Gastrocnemius medialis (tissue), 4 donors: ENCODE measurements at places on chromosomes 5 and 9. TPM values are rescaled to one million over a fixed set of nuclear protein-coding genes. Genes with fewer than 3 reads are reported as not detected.

Gene COL15A1
- total RNA-seq: 7.8 TPM

Gene CCNI2
- not detected for total RNA-seq

Gene TLX3
- total RNA-seq: not detected

Gene FOXI1
- not detected for total RNA-seq

Gene WDR38
- total RNA-seq: not detected

Gene TBC1D2
- total RNA-seq: 2.4 TPM

Gene IL17B
- total RNA-seq: 1.2 TPM

Gene LHX3
- total RNA-seq: not detected

Gene CDC20B
- not detected for total RNA-seq

Gene PDE6A
- not detected for total RNA-seq

Gene EQTN
- 1.0 TPM for total RNA-seq

Gene FREM1
- 3.3 TPM for total RNA-seq

Gene CCL21
- total RNA-seq: 1.9 TPM

GRCh38 chr5:55934115-55934613 lies 60.6 kb downstream of the IL6ST start:
- DNase-seq: no peak

DNA sequence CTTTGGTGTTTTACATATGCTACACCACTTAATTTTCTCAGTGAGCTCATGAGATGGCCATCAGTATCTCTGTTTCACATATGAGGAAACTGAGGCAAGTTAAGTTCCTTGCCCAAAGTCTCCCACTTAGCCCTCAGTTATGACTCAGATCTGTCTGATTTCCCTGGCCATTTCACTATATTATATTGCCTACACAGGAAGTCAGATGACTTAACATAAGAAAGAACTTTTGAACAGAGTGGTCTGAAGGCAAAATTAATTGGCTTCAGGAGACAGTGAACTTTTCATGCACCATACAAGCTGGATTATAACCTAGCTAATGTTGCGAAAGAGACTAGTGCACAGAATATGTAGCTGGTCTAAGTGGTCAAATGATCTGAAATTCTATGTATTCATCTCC lies 221.6 kb downstream of the NFIB start:
- DNase-seq: no peak

DNA sequence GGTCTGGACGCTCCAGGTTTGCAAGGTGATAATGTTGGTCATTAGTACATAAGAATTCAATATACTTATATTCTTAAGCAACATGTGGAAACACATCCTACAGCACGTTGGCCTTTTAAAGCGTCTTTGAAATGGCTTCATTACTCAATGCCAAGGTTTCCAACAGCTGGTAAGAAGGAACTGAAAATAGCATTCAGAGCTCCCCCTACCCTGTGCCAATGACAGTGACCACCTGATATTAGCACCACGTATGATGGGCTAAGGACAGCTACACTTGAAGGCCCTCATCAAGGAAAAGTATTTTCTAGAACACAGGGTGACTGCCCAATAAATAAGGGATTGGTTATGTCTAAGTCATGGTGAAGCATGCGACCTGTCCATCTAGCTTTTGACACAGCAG lies 9.9 kb downstream of the ZNF622 start:
- DNase-seq: no peak

GRCh38 chr5:13027874-13028273 lies 916.6 kb downstream of the DNAH5 start:
- no peak for DNase-seq

- DNase-seq: no peak
Observed at GRCh38 chr5:30279237-30279636, 914.2 kb upstream of the CDH6 start.

GRCh38 chr5:108729242-108729615 lies 18.5 kb upstream of the FER start:
- DNase-seq: no peak

DNA sequence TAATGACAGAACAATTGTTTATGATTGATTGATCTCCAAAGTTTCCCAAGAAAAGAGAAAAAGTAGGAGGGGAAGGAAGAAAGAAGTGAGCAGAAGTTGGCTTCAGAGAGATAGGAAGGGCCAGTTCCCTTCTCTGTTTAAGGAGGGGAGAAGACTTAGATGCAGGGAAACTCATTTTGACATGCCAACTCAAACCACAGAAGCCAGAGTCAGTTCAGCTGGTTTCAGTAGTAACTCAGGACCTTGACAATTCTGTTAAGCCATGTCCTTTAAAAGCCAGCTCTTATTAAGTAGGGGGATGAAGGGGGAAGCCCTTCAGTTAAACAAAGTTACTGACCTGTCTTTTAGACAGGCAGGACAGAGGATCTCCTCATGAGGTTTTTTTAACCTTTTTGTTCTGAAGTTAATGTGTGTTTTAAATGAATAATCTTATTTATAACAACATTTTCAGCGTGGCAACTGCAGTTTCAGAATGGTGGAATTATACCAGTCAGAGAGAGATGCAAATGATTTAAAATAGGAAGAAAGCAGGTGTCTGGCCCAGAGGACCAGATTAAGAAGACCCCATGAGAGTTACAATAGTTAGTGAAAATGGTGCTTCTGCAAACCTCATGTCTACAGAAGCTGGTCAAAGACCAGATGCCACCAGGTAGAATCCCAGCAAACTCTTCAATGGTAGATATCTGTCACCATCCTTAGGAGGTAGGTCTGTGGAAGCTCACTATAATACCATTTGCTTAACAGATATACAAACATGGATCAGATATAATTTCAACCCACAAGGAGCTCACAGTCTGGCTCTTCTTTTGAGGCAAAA lies 29.3 kb upstream of the ABL1 start:
- DNase-seq: no peak

GRCh38 chr9:104987743-104988142 lies 59.8 kb upstream of the ABCA1 start:
- no peak for DNase-seq

DNA sequence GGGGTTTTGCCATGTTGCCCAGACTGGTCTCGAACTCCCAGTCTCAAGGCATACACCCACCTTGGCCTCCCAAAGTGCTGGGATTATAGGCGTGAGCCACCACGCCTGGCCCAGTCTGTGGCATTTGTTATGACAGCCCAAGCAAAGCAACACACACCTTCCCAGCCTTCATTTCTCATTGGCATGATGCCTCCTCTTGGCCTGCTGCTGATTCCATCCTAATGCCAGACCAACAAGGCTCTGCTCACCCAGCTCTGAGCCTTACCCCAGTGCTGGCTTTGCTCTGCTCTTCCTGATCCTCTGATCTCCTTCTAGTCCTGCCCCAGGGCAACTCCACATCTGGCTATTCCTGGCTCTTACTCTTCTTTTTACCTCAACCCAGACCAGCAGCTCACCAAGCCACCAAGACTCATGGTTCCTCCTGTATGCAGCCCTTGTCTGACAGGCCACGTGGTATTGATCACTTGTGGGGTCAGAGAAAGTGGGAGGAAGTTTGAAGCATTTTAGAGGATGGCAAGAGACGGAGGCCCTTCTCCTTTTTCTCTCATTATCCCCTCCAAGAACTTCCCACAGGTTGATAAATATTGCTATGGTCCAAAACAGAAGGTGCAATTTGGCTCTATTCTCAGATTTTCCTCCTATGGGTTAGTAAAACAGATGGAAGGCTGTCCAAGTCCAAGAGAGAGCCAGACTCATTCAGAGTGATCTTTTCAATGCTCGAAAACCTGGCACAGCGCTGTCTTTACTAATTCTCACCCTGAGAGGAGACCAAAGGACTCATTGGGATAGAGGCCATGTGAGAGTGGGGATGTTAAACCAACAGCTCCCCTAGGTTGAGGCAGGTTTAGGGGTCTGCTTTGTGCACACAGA lies 958 bp downstream of the CD180 start:
- no peak for DNase-seq

DNA sequence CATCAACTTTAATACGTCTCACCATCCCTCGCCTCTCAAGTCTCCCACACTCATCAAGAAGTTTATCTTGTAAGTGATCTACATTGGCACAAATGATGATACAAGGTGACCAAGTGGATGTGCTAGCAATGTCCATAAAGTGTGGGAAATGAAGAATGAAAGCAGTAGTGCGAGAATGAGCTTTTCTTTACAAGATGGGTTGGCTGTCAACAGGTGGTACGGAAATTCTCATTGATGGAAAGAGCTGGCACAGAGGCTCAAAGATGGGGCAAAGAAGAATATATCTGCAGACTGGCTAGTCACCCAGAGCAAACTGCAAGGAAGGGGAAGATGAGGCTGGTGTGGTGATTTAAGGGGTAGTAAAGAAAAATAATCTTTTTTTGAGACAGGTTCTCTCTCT lies 640.8 kb downstream of the MAT2B start:
- DNase-seq: no peak

- no peak for DNase-seq
Observed at GRCh38 chr9:137436761-137437600, 4.2 kb downstream of the ENTPD8 start.

- no peak for DNase-seq
Observed at GRCh38 chr9:87139099-87139730, 191.9 kb upstream of the GAS1 start.

DNA sequence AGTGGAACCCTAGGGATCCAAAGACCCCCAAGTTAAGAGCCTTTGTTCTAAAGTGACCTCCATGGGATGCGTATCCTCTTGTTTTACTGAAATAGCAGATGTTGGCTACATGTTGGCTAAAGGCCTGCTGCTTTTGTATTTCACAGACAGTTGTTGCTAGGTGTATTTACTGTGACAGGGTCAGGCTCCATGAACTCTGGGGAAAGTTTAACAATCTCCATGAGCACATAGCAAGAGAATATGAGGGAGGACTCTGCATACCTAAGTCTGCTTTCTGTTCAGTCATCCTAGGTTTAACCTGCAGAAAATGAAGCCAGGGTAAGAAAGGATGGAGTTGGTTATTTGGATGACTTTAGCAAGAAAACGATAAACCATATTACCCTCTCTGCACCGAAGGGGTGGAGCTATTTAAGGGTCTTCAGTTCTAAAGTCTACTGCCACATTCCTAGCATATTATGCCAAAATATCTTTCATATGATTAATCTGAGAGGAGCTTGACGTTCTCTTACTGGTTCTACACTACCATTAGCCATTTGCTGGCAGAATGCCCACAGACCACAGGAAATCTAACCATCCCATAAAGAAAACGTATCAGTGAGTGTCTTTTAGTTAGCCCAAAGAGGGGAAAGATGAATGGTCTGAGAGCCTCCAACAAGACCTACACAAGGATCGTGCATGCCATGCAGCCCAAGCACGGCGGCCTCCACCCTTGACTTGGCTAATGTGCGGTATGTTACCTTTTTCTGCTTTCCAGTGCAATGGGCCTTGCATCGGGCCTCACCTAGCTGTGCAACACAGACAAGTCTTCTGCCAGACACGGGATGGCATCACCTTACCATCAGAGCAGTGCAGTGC lies 127.8 kb downstream of the SAXO1 start:
- no peak for DNase-seq

- DNase-seq: no peak
Observed at GRCh38 chr5:158877706-158878105, 222.0 kb downstream of the EBF1 start.

GRCh38 chr9:68895741-68896478 lies 118.0 kb downstream of the PRKACG start:
- no peak for DNase-seq

- DNase-seq: no peak
Observed at GRCh38 chr9:1047591-1048230, 2.4 kb upstream of the DMRT2 start.

DNA sequence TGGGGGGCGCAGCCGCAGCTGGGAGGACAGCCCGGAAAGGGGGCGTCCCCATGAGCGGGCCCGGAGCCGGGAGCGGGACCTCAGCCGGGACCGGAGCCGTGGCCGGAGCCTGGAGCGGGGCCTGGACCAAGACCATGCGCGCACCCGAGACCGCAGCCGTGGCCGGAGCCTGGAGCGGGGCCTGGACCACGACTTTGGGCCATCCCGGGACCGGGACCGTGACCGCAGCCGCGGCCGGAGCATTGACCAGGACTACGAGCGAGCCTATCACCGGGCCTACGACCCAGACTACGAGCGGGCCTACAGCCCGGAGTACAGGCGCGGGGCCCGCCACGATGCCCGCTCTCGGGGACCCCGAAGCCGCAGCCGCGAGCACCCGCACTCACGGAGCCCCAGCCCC lies 47.0 kb downstream of the TJP2 start:
- no peak for DNase-seq

DNA sequence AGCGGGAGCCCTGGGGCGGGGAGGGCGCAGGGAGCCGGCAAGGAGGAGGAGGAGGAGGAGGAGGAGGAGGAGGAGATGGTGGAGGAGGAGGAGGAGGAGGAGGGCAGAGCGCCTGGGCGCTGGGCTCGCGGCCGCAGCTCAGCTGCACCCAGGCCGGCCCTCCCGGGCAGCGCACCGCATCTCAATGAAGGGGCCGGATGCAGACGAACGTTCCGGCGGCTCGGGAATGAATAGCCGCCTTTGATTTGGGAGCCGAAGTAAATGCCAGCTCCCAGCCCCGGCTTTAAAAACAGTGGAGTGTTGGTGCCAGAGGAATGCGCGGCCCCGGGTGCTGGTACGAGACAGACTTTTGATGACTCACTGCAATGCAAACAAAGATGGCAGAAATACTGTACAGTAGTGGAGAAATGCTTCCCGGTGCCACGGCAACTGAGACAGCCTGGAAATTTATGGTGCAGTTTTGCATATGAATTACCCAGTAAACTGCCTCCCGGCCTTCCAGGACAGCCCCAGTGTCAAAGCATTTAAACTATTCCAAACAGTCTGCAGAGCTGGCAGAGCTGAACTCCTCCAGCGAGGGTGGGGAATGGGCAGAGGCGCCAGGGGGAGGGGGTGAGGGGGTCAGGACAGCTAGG lies 43.1 kb downstream of the NACC2 start:
- DNase-seq: no peak

- no peak for DNase-seq
Observed at GRCh38 chr5:144189800-144190429, 19.2 kb downstream of the KCTD16 start.

GRCh38 chr5:106097340-106097739 lies 1573.4 kb downstream of the EFNA5 start:
- no peak for DNase-seq

- DNase-seq: no peak
Observed at GRCh38 chr5:132203464-132203818, 24.2 kb downstream of the P4HA2 start.

DNA sequence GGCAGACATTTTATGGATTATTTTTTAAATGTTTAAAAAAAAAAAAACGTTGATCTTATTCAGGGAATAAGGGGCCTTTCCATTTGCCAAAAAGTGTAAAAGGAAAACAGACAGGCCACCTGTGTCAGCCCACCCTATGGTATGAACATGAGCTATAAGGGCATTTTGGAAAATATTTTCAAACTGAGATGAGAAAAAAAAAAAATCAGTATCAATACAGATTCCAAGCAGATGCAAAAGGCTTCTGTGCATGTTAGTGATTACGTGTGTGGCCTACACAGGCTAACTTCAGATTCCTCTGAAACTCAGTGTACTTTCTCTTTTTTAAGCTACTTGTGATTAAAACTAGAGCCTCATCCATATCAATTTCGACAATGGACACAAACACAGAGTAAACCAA lies 189.9 kb downstream of the BNC2 start:
- DNase-seq: no peak

GRCh38 chr9:37938121-37938891 lies 34.4 kb upstream of the SLC25A51 start:
- no peak for DNase-seq

DNA sequence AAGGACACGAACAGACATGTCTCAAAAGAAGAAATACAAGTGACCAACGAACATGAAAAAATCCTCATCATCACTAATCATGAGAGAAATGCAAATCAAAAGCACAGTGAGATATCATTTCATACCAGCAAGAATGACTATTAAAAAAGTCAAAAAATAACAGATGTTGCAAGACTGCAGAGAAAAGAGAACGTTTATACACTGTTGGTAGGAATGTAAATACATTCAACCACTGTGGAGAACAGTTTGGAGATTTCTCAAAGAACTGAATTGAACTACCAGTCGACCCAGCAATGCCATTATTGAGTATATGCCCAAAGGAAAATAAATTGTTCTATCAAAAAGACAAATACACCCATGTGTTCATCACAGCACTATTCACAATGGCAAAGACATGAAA lies 45.7 kb downstream of the FXN start:
- no peak for DNase-seq
